Psoas muscle (tissue), 8 donors: ENCODE measurements at places on chromosomes 11 and 22. TPM values are rescaled to one million over a fixed set of nuclear protein-coding genes. Genes with fewer than 3 reads are reported as not detected.

- DNase-seq, result peak; percentile 90
- peaks cover 33% of the 10 kb centered on the region for H3K4me1 ChIP-seq
- no peak overlapping the region for H3K4me3 ChIP-seq
- peak overlapping the region; percentile 89 for H3K27ac ChIP-seq
- no peaks in the 10 kb centered on the region for H3K36me3 ChIP-seq
Measured at GRCh38 chr22:49954354-49954753, 6.2 kb upstream of the PIM3 start.

GRCh38 chr11:30938171-30938570, 352.0 kb upstream of the MPPED2 start:
- H3K36me3 ChIP-seq, result no peaks in the 10 kb centered on the region
- H3K4me3 ChIP-seq, result no peak overlapping the region
- H3K27me3 ChIP-seq, result no peaks in the 10 kb centered on the region
- no peak overlapping the region for H3K27ac ChIP-seq
- DNase-seq, result no peak
- H3K4me1 ChIP-seq, result no peaks in the 10 kb centered on the region

The TNRC6B gene
- 32.5 TPM for total RNA-seq

DNA sequence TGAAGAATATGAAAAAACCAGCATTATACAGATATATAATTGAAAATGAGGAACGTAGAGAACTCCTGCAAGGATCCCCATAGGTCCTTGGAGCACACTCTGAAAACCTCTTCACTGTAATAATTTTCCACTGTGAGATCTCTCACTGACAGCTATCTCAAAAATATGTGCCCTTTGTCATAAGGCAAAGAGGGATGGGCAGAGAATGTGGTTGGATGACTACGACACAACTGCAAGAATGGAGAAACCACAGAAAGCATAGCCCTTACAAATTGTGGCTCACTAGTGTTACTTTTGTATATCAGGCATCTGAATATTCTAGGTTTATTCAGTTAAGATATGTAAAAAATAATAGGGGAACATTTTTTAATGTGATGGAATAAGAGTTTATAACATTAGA, 7.9 kb upstream of the CTSC start:
- no peak overlapping the region for H3K4me3 ChIP-seq
- no peak for DNase-seq
- H3K4me1 ChIP-seq, result peaks cover 13% of the 10 kb centered on the region
- H3K27ac ChIP-seq, result no peak overlapping the region
- no peaks in the 10 kb centered on the region for H3K36me3 ChIP-seq
- H3K27me3 ChIP-seq, result no peaks in the 10 kb centered on the region

DNA sequence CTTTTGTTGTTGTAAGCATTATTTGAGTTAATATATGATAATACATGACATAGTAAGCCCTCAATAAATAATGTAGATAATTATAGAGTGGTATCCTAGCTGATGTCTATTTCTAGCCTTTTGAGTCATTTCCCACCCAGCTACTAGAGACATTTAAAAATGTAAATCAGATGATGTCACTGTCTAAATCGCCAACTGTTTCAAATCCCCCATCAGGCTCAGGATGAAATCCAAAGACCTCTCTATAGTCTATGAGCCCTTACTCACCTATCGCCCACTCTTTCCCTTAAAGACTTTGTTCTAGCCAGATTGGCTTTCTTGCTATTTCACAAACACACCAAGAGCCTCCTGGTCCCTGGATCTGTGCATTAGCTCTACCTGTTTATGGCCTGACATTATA, 135.4 kb upstream of the PLET1 start:
- peaks cover 32% of the 10 kb centered on the region for H3K4me1 ChIP-seq
- no peaks in the 10 kb centered on the region for H3K27me3 ChIP-seq
- H3K27ac ChIP-seq, result no peak overlapping the region

- DNase-seq, result no peak
- no peaks in the 10 kb centered on the region for H3K4me1 ChIP-seq
- no peak overlapping the region for H3K4me3 ChIP-seq
- H3K27me3 ChIP-seq, result peaks cover 9% of the 10 kb centered on the region
Measured at GRCh38 chr22:47627556-47628253, 865.3 kb downstream of the TBC1D22A start.

- peaks cover 45% of the 10 kb centered on the region for H3K27me3 ChIP-seq
- DNase-seq, result no peak
- no peaks in the 10 kb centered on the region for H3K36me3 ChIP-seq
Measured at GRCh38 chr22:30169002-30169401, 77.6 kb downstream of the LIF start.

The CD3G gene
- total RNA-seq, result 0.46 TPM

DNA sequence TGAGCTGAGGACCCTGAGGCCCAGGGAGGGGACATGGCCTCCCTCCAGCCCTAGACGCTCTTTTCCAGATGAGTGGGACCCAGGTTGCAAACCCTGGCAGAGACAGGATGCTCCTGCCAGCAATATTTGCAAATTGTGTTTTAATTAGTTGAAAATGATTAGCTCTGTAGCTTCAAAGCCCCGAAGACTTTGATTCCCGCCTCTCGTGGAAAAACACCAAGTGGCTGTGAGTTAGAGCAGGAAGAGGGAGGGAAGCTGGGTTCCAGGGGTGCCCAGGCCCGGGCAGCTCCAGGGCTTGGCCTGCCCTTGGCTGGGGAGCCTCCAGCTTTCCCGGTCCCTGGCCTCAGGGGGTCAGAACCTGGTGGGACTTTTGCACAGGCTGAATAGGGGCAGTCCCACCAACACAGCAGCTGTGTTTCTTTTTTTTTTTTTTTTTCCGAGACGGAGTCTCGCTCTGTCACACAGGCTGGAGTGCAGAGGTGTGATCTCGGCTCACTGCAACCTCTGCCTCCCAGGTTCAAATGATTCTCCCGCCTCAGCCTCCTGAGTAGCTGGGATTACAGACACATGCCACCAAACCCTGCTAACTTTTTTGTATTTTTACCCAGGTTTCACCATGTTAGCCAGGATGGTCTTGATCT, 101.6 kb upstream of the RTL6 start:
- H3K4me3 ChIP-seq, result no peak overlapping the region
- H3K27me3 ChIP-seq, result peaks cover 18% of the 10 kb centered on the region
- DNase-seq, result no peak
- no peaks in the 10 kb centered on the region for H3K36me3 ChIP-seq
- no peak overlapping the region for H3K27ac ChIP-seq
- no peaks in the 10 kb centered on the region for H3K4me1 ChIP-seq

The C11orf52 gene
- 12.3 TPM for total RNA-seq

The OR8D1 gene
- total RNA-seq, result not detected
